ENCODE measurements at places on chromosomes 1 and 21.
A peak's percentile ranks its signal among the peaks of the same experiment; 100 is the strongest.

DNA sequence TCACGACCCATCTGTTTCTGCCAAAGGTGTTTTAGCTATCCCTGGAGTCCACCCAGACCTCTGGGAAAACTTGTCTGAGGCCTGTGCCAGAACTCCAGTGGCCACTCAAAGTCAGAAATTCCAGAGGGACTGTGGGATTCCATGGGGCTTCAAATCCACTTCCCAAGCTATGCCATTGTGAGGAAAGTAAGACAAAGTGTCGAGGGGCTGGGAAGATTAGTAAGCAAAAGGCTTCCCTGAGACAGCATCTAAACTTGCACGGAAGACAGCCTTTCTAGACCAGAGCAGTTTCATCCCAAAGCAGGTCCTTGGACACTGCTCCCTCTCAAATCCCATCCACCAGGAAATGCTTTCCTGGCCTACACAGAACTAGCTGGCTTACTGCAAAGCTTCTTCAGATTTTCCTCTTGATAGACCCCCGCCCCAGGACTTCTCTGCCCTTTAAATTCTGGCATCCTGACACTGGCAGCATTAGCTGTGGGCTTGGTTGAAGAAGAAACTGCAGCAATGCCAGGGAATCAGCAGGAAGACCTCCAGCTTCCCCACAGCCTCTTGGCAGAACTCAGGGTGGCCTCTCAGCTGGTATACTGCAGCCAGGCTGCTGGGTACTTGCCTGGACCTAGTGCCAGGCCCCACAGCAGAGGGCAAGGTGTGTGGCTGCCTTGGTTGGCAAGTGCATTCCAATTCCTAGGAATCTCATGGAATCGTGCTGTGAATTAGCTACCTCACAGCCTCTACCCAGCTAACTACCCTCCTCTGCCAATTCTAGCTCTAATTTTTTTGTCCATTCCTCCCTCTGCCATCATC lies 27.3 kb upstream of the LMX1A start:
- DNase-seq = no peak

DNA sequence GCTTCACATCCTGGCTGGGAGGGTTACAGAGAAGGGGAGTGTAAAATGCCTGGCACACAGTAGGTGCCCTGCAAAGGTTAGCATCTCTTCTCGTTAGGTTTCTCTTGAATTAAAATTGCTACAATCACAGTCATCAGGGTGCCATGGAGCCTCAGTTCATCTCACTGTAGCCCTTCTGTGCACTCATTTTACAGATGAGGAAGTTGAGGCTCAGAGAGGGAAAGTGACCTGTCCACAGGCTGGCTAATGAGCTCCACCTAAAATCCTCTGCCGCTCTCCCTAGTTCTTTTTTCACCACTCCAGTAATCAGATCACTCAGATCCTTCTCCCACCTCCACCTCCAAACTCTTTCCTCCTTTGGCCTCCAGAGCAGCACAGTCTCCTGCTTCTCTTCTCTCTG lies 13.5 kb upstream of the AHDC1 start:
- DNase-seq = no peak

- peak; percentile 91 for DNase-seq
These were observed at the start of gene PHLDA3 for GRCh38 chr1:201468844-201469644. PHLDA3 (minus strand) TSS chr1:201469188; CDS start chr1:201468786, 402 bp downstream.

DNA sequence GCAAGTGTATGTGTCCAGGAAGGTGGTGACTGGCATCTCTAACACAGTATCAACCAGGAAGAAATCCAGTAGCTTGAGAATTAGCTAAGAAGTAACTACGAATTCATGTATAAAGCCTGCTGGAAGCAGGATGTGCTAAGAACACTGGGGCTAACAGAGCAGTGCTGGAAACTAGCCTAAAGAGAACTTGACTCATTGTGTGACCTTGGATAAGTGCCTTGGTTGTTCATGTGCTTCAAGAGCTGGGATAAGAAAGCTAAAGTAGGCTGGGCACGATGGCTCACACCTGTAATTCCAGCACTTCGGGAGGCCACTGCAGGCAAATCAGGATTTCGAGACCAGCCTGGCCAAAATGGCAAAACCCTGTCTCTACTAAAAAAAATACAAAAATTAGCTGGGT lies 186.9 kb downstream of the RRAGC start:
- no peak for DNase-seq

DNA sequence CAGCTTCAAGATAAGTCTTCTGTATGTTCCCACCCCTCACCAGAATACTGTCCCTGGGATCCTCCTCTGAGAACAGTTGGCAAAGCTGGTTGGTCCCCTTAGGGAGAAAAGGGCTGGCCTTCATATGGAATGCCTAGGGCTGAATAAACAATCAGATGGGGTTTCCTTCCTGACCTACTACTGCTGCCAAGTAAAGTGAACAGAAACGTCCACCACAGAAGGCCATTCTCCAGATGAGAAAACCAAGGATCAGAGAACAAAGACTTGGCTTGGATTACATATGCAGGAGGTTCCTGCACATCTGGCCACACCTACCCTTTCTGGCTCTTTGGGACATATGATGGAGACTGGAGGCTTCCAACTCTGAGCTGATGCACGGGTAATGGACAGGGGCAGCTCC lies 194.5 kb downstream of the HIVEP3 start:
- no peak for DNase-seq

DNA sequence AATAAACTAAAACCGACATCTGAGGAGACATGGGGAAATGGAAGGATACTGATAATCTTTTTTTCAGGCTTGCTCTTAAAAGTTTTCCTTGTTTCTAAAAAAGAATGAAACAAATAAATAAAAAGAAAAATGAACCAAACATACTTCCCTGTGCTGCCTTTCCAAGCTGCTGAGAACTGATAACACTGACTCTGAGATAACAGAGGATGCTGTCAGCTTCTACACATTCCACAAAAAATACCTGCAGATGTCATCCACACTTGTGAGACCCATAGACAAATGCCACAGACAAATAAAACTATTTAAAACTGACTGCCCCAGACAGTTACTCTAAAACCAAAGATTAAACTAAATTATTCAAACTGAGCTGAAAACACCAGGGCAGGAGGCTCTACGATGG lies 12.0 kb upstream of the OR6K3 start:
- DNase-seq = no peak

DNA sequence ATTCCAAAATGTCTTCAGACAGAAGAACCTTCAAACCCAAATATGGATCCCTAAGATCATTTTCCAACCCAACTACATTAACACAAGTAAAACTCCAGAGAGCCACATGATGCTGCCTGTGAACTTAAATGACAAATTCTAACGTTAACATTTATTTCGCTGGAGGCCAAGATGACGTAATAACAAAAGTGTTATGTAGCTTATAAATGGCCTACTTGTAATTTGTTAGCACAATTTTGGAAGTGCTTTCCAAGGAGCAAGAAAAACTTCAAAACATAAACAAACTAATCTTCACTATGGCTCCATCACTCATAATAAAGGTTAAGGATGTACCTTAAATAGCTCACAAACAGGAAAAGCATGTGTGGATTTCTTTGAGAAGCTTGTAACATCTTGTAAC lies 126.7 kb downstream of the HLCS start:
- DNase-seq = no peak

DNA sequence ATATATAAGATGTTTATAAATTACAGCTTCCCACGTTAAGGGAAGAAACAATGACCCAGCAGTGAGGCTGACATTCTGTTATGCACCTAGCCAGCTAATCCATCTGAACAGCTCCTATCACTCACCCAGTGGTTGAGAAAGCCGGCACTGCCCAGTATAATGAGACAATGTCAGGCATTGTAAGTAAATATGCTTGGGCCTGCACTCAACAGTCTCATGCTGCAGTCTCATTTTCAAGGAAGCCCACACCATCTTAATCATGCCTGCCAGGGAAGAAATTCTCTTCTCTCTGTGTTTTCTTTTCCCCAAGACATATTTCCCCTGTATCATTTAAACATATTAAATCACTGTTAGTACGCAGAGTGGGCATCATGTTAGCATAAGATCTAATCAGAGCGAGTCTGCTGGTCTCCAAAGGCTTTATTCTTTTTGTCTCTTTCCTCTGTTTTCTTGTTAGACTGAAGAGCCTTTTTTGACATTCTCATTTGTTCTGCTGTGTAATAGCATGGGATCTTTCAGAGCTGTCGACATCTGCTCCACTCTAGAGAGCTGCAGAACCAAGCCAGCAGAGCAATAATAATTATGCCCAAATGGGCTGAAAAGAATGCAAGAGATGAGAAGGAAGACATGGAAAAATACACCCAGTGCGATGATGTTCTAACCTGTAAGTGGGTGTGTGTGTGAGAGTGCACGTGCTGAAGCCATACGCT lies 67.6 kb upstream of the SLC22A15 start:
- DNase-seq = no peak

DNA sequence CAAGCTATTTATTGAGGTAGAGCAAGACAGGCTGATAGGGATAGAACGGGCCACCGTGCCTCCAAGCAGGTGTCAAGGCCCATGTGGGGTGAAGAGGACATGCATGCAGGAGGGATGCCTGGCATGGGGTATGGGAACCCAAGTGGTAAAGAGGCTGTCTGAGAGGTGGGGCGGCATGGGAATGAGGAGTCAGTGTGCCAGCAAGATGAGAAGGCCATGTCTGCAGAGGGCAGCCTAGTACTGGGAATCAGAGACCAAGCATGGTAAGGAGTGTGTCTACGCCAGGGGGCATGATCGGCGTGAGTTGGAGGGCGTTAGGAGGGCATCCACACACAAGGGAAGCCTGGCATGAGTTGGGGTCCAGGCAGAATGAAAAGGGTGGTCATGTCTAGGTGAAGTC lies 303.7 kb upstream of the PLD5 start:
- DNase-seq = no peak

DNA sequence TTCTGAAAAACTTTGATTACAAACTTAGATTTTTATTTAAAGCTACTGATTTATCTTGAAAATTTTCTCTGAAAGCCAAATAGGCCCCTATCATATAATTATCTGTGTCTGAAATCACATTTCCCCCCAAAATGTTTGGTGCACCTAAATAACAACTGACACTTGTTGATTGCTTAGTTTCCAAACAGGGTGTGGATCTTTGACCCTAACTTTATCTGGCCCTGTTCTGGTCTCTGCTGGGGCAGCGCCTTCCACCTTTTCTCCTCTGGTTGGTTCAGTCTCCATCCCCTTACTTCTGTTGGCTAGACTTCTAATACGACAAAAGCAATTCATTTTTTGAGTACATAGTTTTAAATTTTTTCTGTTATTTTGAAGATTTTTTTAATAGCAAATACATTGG lies 10.2 kb upstream of the OTUD7B start:
- DNase-seq = no peak

- DNase-seq = peak; percentile 75
These were observed 3.3 kb upstream of the FCRL6 start for GRCh38 chr1:159798893-159799292.

DNA sequence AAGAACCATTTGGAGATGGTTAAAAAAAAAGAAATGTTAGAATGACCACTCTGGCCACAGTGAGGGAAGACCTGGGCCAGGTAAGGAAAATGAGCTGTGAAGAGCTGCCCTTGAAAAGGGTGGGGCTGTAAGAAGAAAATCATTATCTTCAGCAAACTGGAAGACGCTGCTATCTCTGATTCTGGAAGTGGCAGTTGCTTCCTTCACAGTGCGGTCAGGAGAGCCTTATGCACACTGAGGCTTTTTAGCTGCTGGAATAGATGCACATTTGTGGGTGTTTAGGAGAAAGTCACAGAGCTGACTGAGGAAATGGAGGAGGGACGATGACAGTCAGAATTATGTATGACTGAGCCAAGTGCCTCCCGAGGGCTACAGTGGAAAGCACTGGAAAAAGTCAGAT lies 91.6 kb downstream of the TBX19 start:
- no peak for DNase-seq

DNA sequence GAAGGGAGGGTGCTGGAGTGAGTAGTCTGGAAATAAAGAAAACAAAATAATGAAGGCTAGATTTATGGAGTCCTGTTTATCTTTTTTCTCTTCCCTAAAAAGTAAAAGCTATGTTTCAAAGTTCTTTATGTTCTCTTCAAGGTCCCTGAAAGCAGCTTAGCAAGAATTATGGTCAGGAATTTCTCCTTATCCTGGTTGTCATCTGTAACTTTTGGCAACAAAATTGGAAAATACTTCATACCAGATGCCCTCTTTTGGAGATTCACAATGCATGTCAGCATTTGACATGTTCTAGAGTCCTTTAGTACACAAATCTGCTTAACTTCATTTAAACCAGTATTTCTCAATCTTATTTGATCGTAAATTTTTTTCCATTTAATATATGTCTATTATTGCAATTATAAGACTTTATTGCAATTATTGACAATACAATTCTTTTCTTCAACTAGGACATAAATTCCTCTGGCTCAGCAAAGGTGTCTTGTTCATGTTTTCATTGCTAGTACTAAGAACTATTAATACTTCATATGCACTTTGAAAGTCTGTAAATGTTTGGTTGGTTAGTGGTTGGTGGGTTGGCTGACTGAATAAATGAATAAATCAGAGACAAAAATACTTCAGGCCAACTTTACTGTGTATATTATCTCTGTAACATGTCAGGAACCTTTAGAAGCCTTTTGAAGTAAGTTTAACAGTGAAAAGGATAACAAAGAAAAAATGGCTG lies 101.5 kb downstream of the ATP1B1 start:
- no peak for DNase-seq

GRCh38 chr21:34280389-34280795 lies 83.4 kb upstream of the KCNE2 start:
- DNase-seq = peak; percentile 9

GRCh38 chr1:199174336-199174735 lies 535.5 kb downstream of the PTPRC start:
- no peak for DNase-seq

GRCh38 chr1:202706851-202707250 lies 3.4 kb downstream of the SYT2 start:
- no peak for DNase-seq

GRCh38 chr1:65156910-65157545 lies 9.0 kb downstream of the AK4 start:
- DNase-seq = no peak

GRCh38 chr1:170987424-170987823 lies 52.1 kb downstream of the MROH9 start:
- no peak for DNase-seq

DNA sequence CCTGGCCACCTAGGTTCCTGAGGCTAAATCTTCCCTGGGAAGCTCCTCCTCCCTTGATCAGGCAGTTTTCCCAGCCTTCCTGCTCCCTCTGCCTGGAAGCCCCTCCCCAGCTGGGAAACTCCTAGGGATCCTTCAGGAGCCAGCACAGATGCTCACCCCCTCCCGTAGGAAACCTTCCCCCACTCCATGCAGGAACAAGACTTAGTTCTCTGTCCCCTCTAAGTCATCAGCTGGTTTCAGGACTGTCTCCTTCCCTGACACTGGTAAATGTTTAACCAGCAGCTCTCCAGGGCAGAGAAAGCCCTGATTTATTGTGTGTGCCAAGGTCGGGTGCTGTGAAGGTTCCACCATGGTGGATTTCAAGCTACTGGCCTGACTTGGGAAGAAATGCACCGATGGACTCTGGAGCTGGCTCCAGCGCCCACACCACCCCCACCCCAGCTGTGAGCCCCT lies 25.0 kb downstream of the TTC39A start:
- no peak for DNase-seq

- DNase-seq = no peak
These were observed 12.0 kb downstream of the SPATC1L start for GRCh38 chr21:46171996-46172862.

DNA sequence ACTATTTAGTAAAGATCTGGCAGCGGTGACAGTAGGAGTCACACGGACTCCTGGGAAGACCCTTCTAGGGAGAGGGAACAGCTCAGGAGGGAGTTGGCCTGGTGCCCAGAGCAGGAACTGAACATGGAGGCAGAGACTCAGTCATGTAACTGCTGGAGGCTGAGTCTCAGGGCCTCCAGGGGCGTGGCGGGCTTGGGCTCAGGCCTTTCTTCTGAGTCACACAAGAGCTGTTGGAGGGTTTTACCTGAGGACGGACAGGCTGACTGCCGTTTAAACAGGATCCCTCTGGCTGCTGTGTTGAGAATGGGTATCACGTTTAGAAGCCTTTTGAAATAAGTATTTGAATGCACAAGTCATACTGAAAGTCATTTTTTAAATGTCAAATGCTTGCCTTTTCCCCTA lies 7.2 kb upstream of the ETS2 start:
- no peak for DNase-seq

Measured in stromal cell of bone marrow (primary cell).